ENCODE measurements at places on chromosomes 5 and 9. TPM values are rescaled to one million over a fixed set of nuclear protein-coding genes. Genes with fewer than 3 reads are reported as not detected.

GRCh38 chr5:172101547-172102217, 86.3 kb downstream of the STK10 start:
- DNase-seq, result no peak

- DNase-seq, result no peak
Observed at GRCh38 chr5:155786108-155786507, 540.9 kb upstream of the SGCD start.

GRCh38 chr5:10649666-10650380, 86.0 kb downstream of the ANKRD33B start:
- peak; percentile 43 for DNase-seq

DNA sequence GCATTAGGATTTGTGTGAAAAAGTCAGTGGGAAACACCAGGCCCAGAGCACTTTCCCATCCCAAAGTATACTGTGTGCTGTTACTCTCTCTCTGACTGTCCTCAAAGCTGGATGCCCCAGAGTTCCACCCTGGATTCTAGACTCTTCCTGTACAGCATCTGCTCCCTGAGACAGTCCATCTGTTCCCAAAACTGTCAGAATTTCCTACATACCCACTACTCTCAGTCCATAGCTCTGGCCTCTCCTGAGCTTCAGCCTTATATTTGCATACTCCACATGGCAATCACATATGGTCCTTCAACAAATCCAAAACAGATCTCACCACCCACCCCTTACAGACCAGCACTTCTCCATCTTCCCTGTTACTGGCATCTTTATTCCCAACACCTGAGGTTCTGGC, 9.5 kb downstream of the ELP1 start:
- DNase-seq, result no peak

- no peak for DNase-seq
Observed at GRCh38 chr5:169089343-169089742, 211.6 kb downstream of the SLIT3 start.

DNA sequence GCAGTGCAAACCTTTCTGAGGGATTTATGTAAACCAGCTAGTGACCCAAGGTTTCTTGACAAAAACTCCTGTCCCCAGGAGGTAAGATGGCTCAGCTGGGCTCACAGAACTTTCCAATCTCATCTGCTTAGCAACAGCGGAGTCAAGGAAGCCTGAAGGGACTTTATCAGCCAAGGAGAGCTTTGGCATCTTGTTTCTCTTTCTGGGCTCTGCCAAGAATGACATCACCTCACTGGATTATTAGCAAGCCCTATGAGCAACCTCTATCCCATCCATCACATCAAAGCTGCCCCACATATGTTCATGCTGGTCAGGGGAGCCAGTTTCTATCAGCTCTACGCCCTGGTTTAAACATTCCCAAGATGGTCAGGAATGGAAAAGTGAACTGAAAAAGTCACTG, 461.3 kb downstream of the ENC1 start:
- DNase-seq, result no peak

DNA sequence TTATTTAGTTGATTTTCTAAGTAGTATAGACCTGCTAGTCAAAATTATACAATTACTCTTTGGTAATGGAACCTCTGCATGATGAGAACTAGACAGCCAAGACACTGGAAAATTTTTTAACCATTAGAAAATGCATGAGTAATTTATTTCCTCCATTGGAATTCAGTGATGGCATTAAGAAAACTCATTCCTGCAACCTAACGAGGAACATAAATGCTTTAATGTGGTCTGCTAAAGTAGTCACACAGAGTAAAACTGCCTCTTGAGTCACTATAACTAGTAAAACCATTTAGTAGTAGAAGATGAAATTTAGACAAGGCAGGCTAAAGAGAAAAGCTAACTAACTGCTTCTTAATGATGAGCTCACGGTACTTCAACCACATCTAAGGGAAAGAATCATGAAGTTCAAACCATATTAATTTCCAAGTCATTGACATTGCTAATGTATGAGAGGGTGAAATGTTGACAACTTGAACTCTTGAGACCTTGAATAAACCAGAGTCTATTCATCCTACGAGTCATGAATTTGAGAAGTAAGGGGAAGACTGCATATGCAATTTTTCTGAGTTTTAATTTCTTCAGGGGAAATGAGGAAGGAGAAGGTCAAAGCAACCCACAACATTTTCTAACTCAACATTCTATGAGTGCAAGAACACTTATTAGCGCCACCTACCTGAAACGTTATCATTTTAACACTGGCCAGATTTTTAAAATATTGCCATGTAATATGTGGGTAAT, 74.4 kb downstream of the GLIS3 start:
- DNase-seq, result no peak

DNA sequence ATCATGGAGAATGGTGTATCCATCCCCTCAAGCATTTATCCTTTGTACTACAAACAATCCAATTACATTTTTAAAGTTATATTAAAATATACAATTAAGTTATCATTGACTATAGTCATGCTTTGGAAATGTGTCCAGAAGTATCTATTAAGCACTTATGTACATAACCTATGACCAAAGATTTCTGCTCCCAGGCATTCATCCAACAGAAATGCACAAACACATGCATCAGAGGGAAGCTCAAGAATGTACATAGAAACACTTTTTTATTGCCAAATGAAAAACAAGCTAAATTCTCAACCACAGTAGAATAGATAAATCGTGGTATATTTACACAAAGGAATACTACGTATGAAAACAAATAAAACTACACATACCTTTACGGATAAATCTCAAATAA, 700.5 kb upstream of the ZNF608 start:
- DNase-seq, result no peak

DNA sequence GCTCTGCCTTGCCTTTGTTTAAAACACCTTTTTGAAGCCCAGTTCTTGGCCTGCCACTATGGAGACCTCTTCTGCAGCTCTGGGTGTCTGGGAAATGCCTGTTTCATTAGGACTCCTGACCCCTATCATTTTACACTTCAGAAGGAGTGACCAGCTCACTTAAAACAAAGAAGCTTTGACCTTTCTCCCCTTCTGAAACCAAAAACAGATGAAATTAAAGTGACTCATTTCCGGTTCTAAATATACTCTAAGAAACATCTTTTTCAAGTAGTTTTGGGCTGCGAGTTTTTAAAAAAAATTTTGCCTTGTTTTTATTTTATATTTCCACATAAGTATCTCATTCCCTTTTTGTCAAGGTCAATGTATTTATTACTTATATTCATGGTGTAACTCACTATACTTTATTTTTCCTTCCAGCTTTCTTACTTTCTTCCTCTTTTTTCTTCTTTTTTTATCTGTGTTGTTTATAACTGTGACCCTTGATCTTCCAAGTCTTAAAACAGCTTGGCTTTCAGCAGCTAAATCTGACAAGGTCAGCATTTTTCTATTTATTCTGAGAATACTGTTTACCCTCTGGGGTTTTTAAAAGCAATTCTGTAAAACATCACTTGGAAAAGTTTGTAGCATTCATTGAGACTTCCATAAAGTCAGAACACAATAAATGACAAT, 672.9 kb downstream of the NR2F1-AS1 start:
- DNase-seq, result no peak

GRCh38 chr9:94566550-94566949, 11.7 kb downstream of the PCAT7 start:
- DNase-seq, result no peak

DNA sequence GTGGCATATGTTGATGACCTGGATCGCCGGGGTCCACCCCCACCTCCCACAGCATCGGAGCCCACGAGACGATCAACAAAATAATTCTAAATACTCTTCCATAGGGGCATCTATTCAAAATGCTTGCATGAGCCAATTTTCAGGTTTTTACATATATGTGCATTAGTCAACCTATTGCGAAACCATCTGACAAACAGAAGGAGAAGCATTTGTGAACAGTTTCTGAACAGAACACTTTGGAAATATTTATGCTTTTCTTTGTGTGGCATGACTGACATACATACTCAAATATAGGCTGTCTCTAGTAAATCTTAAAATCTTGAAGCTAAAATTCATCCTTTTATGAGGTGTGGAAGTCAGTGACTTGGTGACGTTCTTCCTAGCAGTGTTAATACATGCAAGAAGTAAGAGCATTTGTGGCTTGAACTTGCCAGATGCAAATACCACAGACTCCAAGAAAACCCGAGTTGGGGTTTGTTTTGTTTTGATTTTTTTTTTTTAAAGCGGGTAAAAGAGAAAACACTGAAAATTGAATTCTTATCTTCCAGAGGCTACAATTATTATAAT, 5.3 kb downstream of the GPR151 start:
- DNase-seq, result no peak

GRCh38 chr9:76191493-76191892, 202.7 kb downstream of the RFK start:
- no peak for DNase-seq

- peak; percentile 29 for DNase-seq
Observed at GRCh38 chr9:120265791-120266190, 314.2 kb downstream of the CDK5RAP2 start.

DNA sequence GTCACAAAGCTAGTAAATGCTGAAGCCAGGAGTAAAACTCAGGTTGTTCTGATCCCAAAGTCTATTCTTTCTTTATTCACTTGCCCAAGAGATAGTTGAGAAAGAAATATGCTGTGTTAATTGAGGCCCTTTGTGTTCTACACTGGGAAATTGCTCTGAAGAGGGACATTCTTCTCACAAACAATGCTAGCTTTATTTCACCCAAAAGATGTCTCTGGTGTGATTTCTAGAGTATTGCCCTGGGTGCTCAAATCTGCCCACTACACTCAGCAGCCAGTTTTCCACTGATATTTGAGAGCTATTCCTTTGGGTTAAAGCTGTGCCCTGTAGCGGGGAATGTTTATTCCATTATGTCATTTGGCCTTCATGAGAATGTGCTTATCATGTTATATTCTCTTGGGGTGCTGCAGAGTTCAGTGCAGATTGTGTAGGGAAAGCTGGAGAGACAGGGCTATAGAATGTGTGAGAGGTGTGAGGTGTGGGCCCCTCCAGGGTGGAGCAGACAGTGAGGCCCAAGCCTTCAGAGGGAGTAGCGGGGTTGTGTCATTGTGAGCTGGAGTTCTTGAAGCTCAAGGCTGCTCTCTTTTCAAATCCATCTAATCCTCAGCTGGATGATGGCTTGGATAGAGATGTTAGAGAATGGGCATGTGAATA, 21.0 kb upstream of the C5orf63 start:
- DNase-seq, result no peak

DNA sequence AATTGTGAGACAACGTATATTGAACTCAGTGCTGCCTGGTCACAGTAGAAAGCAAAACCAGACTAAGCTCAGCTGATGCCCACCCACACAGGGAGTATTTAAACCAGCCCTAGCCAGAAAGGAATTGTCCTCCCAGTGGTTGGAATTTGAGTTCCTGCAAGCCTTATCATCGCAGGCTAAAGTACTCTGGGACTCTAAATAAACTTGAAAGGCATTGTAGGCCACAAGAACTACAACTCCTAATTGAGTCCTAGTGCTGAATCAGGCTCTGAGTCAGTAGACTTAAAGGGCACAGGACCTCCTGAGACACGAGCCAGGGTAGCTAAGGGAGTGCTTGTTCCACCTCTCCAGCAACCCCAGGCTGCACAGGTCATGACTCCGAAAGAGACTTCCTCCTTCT, 171.4 kb downstream of the MCTP1 start:
- no peak for DNase-seq

DNA sequence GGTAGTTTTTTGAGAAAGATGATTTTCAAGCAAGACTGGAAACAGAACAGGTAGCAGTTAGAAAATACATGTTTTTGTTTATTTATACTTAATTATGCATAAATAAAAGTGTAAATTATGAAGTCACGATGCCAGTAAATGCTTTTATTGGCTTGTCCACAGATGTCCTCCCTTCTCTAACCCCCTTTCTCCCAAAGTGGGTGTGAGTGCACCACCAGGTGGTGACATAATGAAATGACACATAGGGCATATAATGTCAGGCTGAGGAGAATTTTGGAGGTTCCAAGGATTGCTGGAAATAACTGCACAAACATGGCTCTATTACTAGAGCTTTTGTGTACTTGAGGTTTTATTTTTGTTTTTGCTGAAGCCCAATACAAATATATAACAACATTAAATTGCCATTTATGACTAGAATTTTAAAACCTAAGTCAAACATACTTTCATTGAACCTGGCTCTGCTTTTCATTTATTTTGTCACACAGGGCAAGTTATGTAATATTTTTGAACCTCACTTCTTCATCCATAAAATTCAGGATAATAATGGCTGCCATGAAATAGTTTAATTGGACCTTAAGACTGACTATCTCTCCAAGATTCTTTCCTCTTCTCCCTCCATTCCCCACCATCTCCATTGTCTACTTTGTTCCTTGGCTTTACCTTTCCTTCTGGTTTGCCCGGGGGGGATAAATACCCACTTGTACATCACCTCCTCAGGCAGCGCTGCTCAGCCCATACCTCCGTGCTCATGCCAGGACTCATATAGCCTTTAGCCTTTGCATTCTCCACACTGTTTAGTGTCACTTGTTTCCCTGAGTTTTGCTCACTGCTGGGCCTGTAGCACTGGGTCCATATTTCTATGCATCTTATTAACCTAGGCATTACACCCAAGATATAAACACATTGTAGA, 168.8 kb downstream of the PDE4D start:
- peak; percentile 17 for DNase-seq

GRCh38 chr9:2377117-2377516, 244.5 kb upstream of the VLDLR start:
- DNase-seq, result no peak

GRCh38 chr9:137031904-137032640, at the start of gene FUT7:
Gene FUT7, minus strand, starts transcription at chr9:137032088. Its CDS starts 97 bp downstream, at chr9:137031991.
- no peak for DNase-seq

DNA sequence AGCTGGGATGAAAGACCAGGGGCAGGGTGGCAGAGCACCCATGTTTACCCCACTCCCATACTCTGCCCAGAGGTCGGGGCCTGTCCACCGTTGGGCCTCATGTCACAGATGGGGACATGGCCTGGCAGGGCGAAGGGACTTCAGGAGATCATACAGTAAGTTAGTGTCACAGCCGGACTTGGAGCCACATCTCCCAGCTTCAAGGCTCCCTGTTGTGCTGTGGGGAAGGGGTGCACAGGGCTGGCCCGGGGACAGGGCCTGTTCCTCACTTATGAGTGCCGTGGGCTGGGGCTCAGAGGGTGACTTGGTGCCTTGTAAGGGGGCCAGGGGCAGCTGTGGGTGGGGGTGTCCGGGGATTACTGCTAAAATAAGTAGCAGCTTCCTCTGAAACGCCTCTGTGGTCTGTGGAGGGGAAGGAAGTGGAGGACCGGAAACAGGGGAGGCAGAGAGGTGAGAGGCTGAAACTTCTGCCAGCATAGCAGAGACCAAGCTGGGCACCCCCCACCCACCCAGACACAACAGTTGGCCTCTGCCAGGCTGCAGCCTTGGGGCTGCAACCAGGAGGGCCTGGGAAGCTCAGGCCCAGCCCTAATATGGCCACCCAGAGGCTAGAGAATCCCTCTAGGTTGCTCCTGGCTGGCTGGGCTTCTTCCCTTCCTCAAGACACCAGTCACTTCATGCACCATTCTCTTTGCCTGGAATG, 41.1 kb upstream of the NEK6 start:
- no peak for DNase-seq

Gene PCDHB9
- polyA plus RNA-seq, result 4.8 TPM

Gene FGFR4
- 7.8 TPM for polyA plus RNA-seq

Gene SPATA31C1
- 21.1 TPM for polyA plus RNA-seq

Gene TAS2R1
- polyA plus RNA-seq, result 1.1 TPM

Gene FAM114A2
- polyA plus RNA-seq, result 82.1 TPM

Gene NREP
- 28.0 TPM for polyA plus RNA-seq
